ENCODE measurements at places on chromosomes 16 and 17. TPM values are rescaled to one million over a fixed set of nuclear protein-coding genes. Genes with fewer than 3 reads are reported as not detected.

DNA sequence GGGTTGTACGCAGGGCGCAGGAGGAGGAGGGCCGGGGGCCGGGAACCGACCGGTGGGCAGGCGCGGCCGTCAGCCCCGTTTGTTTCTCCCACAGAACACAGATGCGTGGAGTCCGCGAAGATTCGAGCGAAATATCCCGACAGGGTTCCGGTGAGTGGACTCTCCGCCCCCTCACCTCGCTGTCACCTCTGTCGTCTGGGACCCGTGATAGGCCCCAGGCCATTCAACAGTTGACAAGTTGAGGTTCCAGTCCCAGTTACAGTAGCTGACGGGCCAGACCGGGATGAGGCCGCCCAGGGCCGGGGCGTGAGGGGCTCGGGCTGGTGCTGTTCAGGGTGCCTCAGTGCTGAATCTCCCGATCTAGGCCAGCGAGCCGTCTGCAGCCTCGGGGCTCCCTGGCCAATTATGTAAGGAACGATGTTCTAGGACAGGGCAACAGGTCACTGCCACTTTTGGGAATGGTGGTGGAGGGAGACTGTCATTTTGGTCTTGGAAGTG is 628 bp downstream of the GABARAPL2 start:
- peak; percentile 59 for DNase-seq
- peak overlapping the region; percentile 84 for H3K27ac ChIP-seq
- H3K4me1 ChIP-seq = peaks cover 49% of the 10 kb centered on the region

- H3K36me3 ChIP-seq = no peaks in the 10 kb centered on the region
- H3K27ac ChIP-seq = no peak overlapping the region
- H3K27me3 ChIP-seq = no peaks in the 10 kb centered on the region
Observed at GRCh38 chr16:16861546-16861945, 482.6 kb downstream of the NPIPA7 start.

GRCh38 chr17:18258356-18259038 is at the start of gene FLII:
Gene FLII, minus strand, starts transcription at chr17:18258738. Its CDS starts 48 bp downstream, at chr17:18258690.
- peak within 1 kb of the TSS; percentile 81 for H3K4me3 ChIP-seq
- no peaks in the 10 kb centered on the region for H3K27me3 ChIP-seq
- DNase-seq = peak; percentile 84

GRCh38 chr17:1182811-1183170 is 3.0 kb upstream of the ABR start:
- H3K27me3 ChIP-seq = no peaks in the 10 kb centered on the region
- no peaks in the 10 kb centered on the region for H3K36me3 ChIP-seq
- peaks cover 40% of the 10 kb centered on the region for H3K4me1 ChIP-seq
- no peak for DNase-seq
- H3K27ac ChIP-seq = no peak overlapping the region
- no peak overlapping the region for H3K4me3 ChIP-seq

DNA sequence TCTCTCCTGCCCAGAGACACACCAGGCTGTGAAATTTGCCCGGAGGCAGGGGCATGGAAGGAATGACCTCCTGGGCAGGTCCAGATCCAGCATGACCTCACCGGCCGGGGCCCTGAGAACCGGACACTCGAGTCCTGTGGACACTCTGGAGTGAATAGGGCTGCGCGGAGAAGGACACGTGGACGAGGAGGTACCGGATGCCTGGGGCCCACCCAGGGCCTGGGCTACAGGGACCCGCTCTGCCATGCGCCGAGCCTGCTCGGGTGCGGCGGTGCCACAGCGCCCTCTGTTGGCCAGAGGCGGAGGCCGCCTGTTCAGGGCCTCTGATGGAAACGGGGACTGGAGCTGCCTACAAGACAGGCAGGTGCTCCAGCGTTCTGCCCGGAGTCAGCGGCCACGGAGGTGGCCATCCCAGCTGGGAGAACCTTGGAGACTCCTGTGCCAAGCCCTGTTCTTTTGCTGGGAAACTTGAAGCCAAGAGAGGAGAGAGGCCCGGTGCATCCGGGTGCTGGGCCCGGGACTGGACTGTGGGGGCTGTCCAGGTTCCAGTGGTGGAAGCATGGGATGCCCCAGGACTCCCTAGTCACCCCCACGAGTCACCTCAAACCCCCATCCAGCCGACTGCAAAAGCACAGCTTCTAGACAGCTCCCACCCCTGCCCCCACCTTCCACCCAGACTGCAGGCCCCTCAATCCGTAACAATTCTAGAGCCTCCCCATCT is 19.3 kb upstream of the NXPH3 start:
- peaks cover 15% of the 10 kb centered on the region for H3K4me1 ChIP-seq
- H3K4me3 ChIP-seq = no peak overlapping the region

GRCh38 chr17:58416937-58417299 is 416 bp downstream of the RNF43 start:
- no peaks in the 10 kb centered on the region for H3K36me3 ChIP-seq
- DNase-seq = peak; percentile 39
- H3K27me3 ChIP-seq = no peaks in the 10 kb centered on the region

- peak overlapping the region; percentile 50 for H3K27ac ChIP-seq
- H3K27me3 ChIP-seq = no peaks in the 10 kb centered on the region
- DNase-seq = no peak
- H3K4me3 ChIP-seq = no peak overlapping the region
Observed at GRCh38 chr16:30459456-30459855, 13.1 kb upstream of the ITGAL start.

DNA sequence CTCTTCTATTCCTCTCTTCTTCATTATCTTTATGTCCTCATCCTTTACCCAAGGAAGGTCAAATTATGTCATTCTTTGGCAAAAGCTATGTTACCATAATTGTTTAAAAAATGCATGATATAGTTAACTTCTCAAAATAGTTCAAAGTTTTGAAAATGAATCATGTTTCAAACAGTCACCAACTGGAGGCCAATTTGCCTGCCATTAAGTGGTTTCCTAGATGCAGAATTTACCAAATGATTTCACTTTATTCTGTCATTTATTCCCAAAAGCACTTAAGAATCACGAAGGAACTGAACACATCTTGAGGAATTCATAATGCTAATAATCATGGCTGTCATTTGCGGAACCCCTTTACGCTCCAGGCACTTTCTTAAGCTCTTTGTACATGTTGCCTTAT is 190.9 kb upstream of the CDH11 start:
- H3K4me3 ChIP-seq = no peak overlapping the region
- no peaks in the 10 kb centered on the region for H3K4me1 ChIP-seq
- no peak for DNase-seq
- H3K36me3 ChIP-seq = no peaks in the 10 kb centered on the region
- H3K27me3 ChIP-seq = no peaks in the 10 kb centered on the region

- peaks cover 10% of the 10 kb centered on the region for H3K36me3 ChIP-seq
- peak; percentile 62 for DNase-seq
- no peak overlapping the region for H3K4me3 ChIP-seq
- H3K27me3 ChIP-seq = no peaks in the 10 kb centered on the region
Observed at GRCh38 chr17:2062571-2063183, 7.8 kb downstream of the HIC1 start.

DNA sequence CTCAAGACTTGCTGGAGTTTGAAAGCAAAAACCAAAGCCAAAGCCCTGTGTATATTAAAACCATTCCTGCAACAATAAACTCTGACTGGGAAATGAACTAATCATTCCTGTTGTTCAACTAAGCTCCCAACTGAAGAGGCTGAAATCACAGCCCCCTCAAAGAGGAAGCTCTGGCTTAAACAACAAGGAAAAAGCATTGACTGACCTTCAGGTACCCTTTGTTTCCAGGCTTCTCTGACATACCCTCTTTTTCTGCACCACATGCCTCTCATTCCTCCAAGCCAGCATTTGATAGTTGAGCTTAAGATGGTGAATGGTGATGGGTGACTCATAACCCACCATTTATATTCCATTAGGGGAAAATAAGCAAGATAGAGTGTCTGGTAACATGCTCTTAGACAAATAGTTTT is 470.9 kb upstream of the SOX9 start:
- no peaks in the 10 kb centered on the region for H3K36me3 ChIP-seq
- no peaks in the 10 kb centered on the region for H3K4me1 ChIP-seq
- no peak overlapping the region for H3K4me3 ChIP-seq
- no peak overlapping the region for H3K27ac ChIP-seq
- DNase-seq = no peak

DNA sequence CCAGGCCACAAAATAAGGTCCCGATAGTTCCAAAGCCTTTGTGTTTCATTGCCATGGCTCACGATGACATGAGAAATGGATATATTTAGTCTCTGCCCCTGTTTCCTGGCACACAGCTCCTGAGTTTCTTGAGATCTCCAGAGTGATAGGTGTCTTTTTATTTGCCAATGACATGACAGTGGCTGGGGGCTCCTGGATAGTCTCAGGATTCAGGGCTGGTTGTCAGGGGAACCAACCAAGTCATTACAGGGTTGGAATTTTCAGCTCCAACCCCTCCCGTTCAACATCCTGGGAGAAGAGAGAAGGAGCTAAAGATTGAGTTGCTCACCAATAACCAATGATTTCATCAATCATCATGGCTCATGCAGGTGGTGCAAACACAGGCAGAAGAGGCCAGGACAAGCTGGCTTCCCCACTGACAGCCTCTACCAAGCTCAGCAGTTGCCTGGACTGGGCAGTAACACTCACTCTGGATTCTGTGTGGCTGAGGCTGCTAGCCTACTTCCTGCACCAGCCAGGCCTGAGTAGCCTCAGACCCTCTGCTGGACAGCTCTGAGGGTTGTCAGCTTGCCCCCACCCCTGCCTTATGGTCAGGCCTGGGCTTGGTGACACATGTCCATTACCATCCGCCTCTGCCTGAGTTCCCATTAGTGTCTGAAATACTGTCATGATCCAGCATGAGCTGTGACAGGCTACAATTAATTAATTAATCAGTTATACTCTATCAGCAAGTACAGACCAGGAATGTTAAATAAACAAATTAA is 534.4 kb upstream of the CDH5 start:
- no peak for DNase-seq
- H3K36me3 ChIP-seq = no peaks in the 10 kb centered on the region
- H3K4me1 ChIP-seq = no peaks in the 10 kb centered on the region
- no peaks in the 10 kb centered on the region for H3K27me3 ChIP-seq
- no peak overlapping the region for H3K4me3 ChIP-seq

DNA sequence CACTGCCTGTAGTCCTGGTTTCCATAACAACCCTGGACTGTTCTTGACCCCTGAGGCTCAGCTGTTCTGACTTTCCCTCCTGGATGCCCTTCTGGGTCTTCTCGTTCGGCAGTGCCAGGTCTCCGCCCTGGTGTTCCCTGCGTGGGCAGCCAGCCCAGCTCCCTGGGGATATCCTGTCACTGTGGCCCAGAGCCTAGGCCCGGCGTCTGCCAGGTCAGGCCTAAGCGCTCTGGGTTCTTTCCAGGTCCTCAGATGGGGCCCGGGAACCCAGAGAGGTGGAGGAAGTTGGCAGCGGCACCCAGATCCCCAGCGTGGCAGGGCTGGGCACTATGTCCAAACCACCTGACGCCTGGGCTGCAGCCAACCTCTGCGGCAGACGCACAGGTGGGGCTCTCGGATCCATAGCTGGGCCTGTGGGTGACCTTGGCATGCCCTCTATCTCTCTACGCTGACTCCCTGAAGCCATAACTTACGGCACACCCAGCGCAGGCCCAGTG is 12.5 kb upstream of the ATP2A3 start:
- DNase-seq = peak; percentile 98
- no peaks in the 10 kb centered on the region for H3K36me3 ChIP-seq

- H3K36me3 ChIP-seq = no peaks in the 10 kb centered on the region
- H3K27me3 ChIP-seq = no peaks in the 10 kb centered on the region
- H3K27ac ChIP-seq = no peak overlapping the region
- no peak overlapping the region for H3K4me3 ChIP-seq
- no peaks in the 10 kb centered on the region for H3K4me1 ChIP-seq
Observed at GRCh38 chr17:76909971-76910760, 42.0 kb downstream of the MGAT5B start.

- no peak overlapping the region for H3K27ac ChIP-seq
- H3K36me3 ChIP-seq = no peaks in the 10 kb centered on the region
- peak; percentile 71 for DNase-seq
- H3K27me3 ChIP-seq = no peaks in the 10 kb centered on the region
- H3K4me3 ChIP-seq = no peak overlapping the region
Observed at GRCh38 chr17:19546289-19547065, 12.8 kb downstream of the SLC47A1 start.

- H3K36me3 ChIP-seq = no peaks in the 10 kb centered on the region
- no peak overlapping the region for H3K4me3 ChIP-seq
- no peaks in the 10 kb centered on the region for H3K4me1 ChIP-seq
- no peaks in the 10 kb centered on the region for H3K27me3 ChIP-seq
- no peak overlapping the region for H3K27ac ChIP-seq
Observed at GRCh38 chr17:8029121-8029520, 9.7 kb upstream of the ALOX15B start.

- no peaks in the 10 kb centered on the region for H3K36me3 ChIP-seq
- H3K4me3 ChIP-seq = no peak overlapping the region
- H3K27ac ChIP-seq = no peak overlapping the region
- no peaks in the 10 kb centered on the region for H3K4me1 ChIP-seq
Observed at GRCh38 chr16:55471448-55472097, 7.4 kb upstream of the MMP2 start.

DNA sequence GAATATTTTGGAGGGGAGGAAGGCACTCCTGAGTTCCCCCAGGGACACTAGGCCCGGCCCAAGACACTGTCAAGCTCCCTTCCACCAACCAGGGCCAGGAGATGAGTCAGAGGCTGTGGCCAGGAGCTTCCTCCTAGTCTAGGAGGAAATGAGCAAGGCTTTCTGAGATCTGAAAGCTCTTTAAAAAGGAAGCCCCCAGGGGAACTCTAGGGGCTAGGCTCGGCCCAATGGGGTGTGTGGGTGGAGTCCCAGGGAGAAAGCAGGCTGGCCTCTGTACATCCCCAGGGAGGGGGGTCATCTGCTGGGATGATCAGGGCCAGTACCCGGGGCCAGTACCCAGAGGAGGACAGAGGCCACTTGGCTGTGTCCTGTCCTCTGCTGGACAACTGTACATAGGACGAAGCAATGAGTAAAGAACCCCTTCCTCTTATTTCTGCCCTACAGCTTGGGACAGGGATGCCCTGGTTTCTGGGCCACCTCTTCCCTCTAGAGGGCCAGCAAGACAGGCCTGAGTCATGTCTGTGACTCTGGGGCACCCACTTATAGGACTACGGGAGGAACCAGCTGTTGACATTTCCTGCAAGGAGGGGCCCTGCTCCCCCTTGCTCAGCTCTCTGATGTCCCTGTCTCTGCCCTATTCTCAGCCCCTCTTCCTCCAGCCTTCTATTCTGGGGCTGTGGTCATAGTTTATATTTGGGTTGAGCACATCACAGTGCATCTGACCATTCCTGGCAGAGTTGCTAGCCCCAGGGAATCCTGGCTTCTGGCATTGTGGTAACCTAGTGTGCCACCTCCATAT is 2.7 kb downstream of the FHOD1 start:
- H3K4me1 ChIP-seq = peaks cover 93% of the 10 kb centered on the region
- no peak overlapping the region for H3K4me3 ChIP-seq
- peaks cover 2% of the 10 kb centered on the region for H3K36me3 ChIP-seq

Gene KRT17
- 13.6 TPM for total RNA-seq

Gene ZG16
- not detected for total RNA-seq

Gene SMIM36
- total RNA-seq = not detected

Gene CDH3
- not detected for total RNA-seq

Gene ENPP7
- not detected for total RNA-seq

Gene KCNG4
- not detected for total RNA-seq

Gene ABAT
- total RNA-seq = 3.2 TPM

Gene TEKT5
- total RNA-seq = 0.45 TPM

Data from stomach (tissue), 19 donors.